SHP77 (cell line): ENCODE measurements at places on chromosomes 5 and 9.

DNA sequence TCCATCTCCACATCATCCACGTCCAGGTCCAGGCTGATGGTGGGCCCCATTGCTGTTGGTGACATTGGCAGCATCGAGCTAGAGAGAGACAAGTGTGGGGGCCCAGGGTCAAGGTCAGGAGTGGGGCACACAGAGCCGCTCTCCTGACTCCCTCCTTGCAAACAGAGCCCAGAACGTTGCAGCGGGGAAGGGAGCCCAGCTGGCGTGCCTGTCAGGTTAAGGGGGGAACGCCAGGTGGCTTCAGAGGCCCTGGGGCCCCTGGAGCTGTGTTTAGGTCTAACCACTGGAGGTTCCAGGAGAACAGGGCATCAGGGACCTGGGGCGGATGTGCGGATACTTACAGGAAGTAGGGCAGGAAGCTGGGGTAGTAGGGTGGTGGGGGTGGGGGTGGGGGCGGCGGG, 7.5 kb downstream of the RNF44 start:
- DNase-seq, result no peak

DNA sequence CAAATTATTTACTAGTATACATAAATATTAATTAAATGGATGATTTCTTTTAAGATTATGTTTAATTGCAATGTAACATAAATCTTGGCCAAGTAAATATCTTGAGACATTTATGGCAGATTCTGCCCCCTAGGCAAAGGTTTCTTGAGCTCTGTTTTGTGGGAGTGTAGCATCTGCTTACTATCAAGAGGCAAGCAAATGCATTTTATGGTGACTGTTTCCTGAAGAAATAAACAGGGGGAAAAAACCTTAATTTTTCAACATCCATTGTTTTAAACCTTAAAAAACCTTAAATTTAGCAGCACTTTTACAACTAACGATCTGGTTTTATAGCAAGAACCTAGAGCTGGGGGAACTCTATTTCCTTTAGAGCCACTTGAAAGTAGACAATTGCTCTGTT, 25.7 kb upstream of the FREM1 start:
- DNase-seq, result no peak

DNA sequence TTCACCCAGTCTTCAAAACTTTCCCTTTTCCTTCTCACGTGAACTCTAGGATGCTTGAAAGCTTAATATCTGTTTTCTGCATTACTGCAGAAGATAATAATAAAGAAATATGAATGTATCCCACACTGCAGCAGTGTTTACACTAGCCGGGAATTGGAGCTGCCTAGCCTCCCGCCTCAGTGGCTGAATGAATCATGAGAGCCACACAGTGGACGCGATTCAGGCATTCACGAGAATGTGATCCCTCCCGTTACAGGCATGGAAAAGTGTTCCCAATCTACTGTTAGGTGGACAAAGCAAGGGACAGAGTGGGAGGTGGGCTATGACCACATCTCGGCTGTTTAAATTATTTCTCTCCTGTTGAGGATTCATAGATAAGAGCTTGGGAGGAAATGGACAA, 69.4 kb upstream of the CTSL start:
- no peak for DNase-seq

GRCh38 chr9:1100945-1101344, 50.8 kb downstream of the DMRT2 start:
- DNase-seq, result peak; percentile 0

DNA sequence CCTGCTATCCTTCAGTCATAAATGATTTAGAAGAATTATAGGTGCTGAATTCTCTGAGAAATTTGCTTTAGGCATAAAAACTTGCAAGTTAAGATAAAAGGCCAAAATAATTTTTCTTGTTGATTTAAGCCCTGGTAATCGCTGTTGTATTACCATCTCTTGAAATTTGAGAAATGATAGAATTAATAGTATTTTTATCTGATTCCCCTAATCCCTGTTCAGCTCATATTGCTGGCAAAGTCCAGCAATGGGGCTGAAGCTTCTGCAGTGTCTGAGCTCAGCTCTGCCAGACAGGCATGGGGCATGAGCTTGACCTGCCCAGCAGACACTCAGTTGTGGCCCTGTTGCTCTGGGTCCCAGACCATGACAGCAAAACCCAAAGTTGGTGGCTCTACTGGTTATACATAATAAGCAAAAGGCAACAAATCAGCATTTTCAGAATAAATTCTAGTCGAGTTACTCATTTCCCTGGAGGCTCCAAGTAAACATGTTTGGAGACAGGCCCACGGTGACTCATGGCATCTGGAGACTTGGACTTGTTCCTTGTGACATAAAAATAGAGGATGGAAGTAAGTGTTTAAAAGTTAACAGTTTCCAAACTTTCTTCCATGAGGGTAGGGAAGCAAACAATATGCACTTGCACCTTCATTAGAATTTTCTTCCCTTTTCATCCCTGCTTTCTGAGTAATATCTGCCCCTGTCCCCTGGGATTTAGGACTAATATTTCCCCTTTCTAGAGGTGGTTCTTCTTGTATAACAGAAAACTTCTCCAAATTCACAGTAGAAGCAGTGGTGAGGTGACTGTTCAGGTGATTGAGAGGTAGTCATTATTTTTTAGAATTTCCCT, 60.2 kb upstream of the SLC2A8 start:
- no peak for DNase-seq
